Endothelial cell (in vitro differentiated cells): ENCODE measurements at places on chromosomes 5 and 9.

GRCh38 chr5:102762562-102763227, 7.6 kb downstream of the PAM start:
- no peak for DNase-seq

DNA sequence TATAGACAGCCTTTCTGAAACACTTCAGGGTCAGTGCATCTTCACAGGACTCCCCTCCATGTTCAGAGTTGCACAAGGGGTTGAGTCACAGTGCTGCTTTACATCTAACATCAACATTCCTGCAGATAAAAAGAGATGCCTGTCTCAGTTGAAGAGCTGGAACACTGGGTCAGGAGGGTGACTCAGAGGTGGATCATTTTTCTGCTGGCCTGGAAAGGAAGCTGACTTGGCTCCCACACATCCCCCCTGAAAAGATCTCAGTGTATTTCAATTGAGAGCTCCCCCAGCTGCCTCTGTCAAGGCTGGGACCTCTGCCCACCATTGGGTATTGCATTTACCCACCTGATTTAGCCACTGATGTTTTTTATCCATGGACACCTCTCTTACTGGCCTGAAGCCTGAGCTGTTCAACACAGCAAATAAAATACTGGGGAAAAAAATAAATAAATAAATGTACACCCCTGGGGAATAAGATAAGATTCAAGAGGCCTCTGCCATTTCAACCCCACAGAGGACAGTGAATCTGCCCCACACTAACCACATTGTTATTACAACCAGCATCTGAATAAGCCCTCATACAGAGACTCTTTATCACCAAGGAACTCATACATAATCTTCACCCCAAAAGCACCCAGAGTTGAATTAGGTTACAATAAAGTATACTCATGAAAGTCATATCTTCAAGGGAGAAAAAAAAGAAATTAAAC, 716.4 kb downstream of the SEMA5A start:
- DNase-seq, result no peak

DNA sequence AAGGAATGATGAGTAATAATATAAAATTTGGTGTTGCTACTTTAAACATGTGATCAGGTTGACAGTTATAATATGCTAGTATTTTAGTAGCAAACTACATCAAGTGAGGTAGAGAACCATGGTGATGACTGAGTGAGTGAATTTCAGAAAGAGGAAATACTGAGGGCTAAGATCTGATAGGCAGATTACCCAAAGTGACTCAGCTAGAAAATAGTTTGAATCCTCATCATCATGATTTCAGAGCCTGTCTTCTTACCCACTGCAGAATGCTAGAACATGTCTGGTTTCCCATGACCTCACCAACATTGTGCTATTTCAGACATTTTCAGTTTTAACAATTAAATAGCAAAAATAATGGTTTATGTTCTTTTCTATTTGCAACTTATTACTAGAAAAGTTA, 602.1 kb downstream of the TAF11L14 start:
- no peak for DNase-seq

DNA sequence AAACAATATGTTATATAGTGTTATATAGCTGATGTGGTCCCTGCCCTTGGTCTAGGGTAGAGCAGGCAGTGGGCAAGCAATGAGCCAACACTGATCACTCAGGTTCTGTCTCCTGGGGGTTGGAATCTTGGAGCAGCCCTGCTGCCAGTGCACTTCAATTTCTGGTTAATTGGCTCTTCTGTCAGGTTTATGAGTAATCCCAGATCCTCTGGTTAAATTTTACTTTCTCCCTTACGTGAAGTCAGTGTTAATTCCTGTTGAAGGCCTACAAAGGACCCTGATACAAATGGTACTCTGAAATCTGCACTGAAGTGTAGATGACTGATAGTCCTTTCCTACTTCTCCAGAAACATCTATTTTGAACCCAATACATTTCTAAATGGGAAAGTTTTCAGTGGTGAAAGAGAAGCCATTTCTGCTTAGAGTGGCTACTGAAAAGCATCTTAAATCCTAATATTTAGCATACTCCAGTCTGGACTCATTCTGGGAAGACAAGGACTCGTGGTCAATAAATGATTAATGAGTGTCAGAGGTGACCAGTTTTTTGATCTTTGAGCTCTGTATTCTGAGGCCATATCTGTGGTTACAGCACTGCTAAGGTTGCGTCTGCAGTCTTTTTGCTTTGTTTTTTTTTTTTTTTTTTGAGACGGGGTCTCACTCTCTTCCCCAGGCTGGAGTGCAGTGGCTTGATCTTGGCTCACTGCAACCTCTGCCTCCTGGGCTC, 442.4 kb downstream of the KIF4B start:
- DNase-seq, result no peak

DNA sequence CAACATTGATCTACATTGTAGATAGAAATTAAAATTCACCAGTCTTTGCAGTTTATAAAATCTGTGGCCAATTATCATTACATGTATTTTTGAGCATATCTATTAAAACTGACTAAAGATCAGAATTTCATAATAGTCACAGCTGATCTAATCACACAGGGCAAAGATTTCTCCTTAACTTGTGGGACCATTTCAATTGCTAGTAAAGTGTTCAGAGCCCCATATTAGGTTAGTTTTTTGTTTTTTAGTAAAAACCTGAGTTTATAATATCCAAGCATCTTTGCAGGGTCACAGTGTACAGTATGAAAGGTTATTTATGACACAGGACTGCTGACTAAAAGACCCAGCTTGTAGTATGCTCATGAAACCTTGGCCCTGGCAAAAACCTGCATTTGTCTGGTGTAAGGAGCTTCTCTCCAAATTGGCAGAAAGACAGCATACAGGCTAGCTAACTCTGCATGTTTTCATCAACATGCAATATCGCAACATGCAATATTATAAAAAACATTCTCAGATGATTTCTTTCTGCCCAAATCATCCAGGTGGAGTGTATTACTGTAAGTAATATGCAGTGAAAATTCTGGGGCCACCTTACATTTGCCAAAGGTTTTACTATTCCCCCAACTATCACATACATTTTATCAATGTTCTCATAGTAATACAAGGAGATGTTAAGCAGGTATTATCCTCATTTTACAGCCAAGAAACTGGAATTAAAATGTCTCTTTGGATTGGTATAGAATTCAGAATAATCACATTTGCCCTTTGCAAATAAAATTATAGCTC, 37.7 kb upstream of the ALDH1A1 start:
- no peak for DNase-seq

DNA sequence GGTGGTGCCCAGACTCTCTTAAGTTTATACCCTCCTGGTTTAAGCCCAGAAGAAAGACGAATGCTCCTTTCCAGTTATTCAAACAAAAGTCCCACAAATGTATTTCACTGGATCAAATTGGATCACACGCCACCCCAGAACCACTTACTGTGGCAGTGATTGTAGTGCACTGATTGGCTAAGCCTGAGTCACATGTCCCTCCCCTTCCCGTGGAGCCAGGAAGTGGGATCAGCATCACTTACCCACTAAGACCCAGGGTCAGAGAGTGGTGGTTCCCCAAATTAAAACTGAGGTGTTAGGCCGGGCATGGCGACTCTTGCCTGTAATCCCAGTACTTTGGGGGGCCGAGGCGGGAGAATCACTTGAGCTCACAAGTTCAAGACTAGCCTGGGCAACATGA, 29.5 kb upstream of the CCDC180 start:
- DNase-seq, result no peak
